ENCODE measurements at places on chromosomes 12 and 14.

DNA sequence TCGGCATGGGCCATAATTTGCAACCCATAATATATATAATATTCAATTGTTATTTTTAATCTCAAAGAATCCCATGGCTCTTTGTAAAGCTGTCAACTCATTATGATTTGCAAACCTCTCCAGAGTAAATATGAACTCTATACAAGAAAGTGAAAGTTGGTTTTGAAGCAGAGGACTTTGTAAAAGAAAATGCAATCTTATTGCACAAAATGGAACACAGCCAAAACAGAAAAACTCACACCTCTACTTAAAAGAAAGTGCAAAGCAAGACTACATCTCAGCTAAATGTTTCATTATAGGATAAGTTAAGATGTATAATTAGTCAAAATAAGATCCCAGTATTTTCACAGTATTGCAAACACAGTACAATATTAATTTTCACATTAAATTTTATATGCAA lies 111.2 kb upstream of the FLRT2 start:
- DNase-seq: no peak

- DNase-seq: no peak
Observed at GRCh38 chr12:132481771-132482745, 7.9 kb upstream of the FBRSL1 start.

DNA sequence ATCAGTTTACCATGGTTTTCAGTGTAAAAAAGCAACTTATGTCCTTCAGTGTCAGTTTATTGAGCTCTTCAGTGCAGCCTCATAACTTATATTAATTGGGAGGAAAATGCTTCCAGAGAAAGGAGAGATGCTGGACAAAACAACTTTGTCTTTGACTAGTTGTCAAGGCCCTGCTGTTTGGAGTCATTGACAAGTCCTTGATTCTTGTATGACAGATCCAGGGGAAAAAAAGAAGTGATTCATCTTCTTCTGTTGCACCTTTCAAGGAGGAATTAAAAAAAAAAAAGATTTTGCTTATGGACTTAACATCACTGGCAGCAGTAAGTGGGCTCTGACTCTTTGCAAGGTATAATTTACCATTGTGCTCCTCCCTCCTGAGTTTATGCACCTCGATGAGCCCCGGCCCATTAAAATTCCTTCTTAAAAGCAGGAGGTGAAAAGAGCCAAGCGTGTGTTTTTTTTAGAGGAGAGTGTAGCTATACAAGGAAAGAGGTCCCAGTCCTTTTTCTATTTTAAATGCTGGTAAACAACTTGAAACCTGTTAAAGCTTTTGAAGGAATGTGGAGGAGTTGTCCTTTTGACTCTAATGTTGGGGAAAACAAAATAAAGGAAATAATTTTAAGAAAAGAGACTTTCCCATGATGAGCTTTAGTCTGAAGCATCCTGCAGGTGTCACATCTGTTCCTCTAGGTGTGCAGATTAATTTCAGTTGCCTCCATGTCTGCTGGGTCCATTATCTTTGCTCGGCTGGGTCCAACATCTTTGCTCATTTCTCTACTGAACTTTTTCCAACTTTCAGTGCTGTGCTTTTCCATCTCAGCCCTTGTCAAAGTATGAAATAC lies 431.6 kb downstream of the RAD51B start:
- DNase-seq: no peak

GRCh38 chr14:73829526-73830431 lies 21.9 kb upstream of the PTGR2 start:
- no peak for DNase-seq

GRCh38 chr14:90398315-90398839 lies 1.5 kb downstream of the CALM1 start:
- DNase-seq: peak; percentile 77

DNA sequence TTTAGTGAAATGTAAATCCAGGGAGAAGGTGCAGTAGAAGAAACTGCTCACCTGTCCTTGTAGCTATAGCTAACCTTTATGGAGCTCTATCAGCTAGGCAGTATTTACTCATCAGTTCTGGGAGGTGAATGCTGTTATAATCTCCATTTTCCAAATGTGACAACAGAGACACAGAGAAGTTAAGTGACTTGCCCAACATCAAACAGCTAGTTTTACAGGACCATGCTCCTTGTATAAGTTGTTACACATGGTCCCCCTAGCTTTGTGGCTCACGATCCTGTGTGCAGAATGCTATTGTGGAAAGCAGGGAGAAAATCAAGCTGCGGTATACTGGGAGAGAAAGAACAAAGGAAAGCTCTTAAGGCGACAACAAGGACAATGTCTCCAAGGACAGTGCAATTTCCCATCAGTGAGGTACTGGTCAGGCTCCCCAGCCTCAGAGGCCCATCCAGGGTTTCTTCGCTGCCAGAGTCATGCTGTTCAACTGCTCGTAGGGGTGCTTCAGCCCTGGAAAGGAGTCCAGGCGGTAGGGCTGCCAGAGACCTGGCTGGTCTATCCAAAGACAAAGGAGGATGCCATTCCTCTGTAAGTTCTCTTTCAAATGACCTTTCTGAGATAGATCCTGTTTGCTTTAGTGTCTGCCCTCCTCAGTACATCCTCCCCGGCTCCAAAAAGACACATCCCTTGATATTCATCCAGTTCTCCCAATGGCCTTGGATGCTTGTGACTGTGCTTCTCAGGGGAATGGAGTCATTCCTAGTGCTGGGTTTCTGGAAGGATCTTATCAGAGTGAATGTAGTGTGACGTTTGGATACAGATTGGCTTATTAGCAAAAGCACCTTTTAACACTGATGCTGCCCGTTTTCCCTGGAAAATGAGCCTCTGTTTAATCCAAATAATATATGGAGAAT lies 95.5 kb downstream of the ARF6 start:
- DNase-seq: no peak

DNA sequence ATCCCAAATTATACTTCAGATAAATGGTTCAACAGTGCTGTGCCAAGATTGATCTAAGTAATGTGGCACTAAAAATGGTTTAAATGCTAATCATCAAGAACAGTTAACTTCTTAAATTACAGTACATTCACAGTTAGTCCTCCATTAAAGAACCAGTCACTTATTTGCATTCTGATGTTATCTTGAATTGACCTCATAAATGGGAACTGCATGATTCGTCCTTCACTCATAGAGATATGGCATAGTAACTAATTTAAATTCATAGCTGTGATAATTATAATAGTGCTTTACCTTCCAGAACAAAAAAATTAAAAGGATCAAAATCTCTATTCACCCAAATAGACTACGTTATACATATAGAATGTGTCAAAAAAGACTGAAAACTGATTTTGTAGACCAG lies 61.1 kb downstream of the COCH start:
- DNase-seq: no peak

GRCh38 chr12:53696655-53697331 lies 20.9 kb upstream of the ATP5MC2 start:
- DNase-seq: no peak

DNA sequence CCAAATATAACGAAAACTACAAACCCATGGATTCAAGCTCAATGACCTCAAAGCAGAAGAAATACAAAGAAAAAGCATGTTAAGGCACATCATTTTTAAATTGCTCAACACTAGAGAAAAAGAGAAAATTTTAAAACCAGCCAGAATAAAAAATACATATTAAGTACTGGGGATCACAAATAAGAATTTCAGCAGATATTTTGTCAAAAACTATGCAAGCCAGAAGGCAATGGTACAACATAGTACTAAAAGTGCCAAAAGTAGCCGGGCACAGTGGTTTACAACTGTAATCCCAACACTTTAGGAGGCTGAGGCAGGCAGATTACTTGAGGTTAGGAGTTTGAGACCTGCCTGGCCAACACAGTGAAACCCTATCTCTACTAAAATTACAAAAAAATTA lies 10.2 kb downstream of the SGPP1 start:
- DNase-seq: no peak

DNA sequence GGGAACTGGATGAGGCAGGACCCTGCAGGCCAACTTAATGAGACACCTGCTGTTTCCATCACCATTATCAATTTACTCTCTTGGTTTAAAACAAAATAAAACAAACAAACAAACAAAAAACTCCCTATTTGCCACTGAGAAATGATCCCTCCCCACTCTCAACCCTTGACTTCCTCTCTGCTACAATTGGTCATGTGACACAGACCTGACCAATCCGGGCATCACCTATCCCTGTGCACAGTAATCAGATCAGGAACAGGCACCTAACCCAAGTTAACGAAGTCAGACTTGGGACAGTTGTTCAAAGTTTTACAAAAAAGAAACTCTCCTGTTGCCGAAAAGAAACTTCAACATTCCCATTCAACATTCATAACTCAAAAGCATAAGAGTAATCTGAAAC lies 58.4 kb downstream of the NELL2 start:
- DNase-seq: no peak

- no peak for DNase-seq
Observed at GRCh38 chr12:68785358-68785757, 22.6 kb upstream of the MDM2 start.

DNA sequence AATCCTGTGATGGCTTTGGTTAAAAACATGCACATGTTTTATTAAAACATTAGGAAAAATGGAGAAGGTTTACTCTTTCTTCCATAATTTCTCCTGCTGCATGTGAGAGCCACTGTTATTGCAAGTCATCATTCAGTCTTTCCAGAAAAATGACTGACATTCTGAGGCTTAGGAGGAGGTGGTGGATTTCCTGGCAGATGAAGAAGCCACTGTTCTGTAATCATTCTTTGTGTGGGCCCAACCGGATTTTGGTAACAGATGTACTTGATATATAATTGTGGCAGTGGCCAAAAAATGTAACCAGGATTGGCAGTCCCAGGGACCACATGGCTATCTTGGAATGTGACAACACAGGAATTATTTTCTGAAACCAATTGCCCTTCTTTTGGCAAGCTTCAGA lies 120.2 kb downstream of the DAAM1 start:
- DNase-seq: no peak

DNA sequence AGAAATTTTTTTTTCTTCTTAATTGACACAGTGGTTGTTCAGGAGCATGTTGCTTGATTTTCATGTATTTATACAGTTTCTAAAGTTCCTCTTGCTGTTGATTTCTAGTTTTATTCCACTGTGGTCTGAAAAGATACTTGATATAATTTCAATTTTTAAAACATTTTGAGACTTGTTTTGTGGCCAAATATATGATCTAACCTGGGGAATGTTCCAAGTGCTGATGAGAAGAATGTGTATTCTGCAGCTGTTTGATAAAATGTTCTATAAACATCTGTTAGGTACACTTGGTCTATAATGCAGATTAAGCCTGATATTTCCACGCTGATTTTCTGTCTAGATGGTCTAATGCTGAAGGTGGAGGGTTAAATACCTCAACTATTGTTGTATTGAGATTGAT lies 151.4 kb upstream of the IFNG-AS1 start:
- DNase-seq: no peak

- no peak for DNase-seq
Observed at GRCh38 chr12:127300075-127300474, 966.9 kb upstream of the TMEM132C start.

- no peak for DNase-seq
Observed at GRCh38 chr14:77707355-77707723, 484 bp downstream of the ALKBH1 start.

DNA sequence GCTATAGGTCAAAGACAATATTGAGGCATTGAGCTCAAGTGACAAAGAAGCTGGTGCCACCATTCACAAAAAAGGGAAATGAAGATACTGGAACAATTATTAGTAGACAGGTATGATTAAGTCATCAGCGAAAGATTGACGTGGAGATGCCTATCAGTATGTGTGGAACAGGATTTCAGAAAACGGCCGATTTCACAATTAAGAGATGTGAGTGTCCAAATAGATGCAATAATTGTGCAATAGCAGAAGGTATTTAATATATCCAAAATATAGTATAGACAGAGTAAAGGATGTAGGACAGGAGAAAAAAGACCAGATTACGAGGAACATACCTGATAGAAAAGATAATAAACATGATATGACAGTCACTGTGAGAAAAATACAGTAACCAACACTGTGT lies 433.1 kb downstream of the C12orf50 start:
- DNase-seq: no peak

GRCh38 chr12:47509398-47509851 lies 196.4 kb downstream of the RPAP3 start:
- DNase-seq: no peak

DNA sequence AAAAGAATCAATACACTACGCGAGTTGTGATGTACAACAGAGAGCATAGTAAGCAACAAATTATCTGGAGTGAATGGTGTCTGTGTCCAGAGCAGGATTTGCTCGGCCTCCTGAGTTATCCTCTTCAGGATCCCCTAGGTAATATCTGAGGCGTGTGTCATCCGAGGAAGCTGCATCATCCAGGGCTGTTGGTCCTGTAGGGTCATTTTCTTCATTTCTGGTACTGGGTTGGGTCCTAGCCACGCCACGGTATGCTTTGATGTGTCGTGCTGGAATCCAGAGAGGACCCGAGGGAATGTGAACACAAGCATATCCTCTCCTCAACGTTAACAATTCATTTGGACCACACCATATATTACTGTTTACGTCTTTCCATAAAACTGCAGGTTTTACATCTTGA lies 19.0 kb upstream of the CLEC4E start:
- DNase-seq: no peak

DNA sequence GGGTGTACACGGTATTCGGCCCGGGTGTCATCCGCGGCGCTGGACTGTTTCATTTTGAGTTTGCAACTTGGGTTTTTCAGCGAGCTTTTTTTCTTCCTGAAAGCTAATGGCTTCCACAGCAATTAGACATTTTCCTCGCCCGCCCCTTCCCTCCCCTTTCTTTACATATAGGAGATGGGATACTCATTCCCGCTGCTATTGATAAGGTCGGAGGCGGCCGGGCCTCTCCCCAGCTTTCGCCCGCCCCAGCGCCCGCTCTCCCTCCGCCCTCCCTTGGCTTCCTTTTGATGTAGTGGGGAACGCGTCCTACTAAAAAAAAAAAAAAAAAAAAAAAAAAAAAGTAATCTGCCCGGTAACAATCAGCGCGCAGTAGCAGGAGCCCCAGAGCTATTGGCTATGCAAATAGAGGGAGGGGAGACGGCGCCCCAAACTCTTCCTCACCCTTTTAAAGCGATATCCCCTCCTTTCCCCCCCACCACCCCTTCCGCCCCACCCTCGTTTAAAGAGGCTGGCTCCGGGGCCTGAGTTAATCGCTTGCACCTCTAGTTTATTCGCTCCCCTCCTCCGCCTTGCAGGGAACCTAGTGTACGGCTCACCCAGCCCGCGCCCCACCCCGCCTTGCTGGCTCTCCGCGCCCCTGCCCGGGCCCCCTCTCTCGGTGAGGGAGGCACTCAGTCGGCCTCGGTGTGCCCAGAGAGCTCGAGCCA lies 1.7 kb upstream of the CCND2 start:
- DNase-seq: peak; percentile 83

GRCh38 chr12:69834576-69834975 lies 9.5 kb downstream of the MYRFL start:
- DNase-seq: no peak

- DNase-seq: no peak
Observed at GRCh38 chr12:44296624-44297197, 460.8 kb downstream of the TMEM117 start.

- no peak for DNase-seq
Observed at GRCh38 chr14:88628033-88628432, 65.2 kb downstream of the ZC3H14 start.

DNA sequence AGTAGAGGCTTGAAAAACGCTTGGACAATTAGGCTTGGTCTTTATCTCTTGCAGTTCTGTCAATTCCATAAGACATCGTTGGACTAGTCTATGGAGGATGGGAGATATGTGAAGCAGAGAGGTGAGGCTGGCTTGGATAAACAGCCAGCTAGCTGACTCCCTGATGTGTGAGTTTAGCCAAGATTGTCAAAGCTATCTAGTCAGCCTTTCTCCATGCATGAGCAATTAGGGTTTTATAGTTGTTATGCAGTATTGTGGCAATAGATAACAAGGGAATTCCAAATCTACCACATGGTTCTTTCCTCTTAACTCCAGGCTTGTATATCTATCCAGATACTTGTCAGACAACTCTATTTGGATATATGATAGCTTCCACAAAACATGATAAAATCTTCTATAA lies 153.6 kb upstream of the NRXN3 start:
- no peak for DNase-seq
